ENCODE measurements at places on chromosomes 5 and 9.
A peak's percentile ranks its signal among the peaks of the same experiment; 100 is the strongest.

DNA sequence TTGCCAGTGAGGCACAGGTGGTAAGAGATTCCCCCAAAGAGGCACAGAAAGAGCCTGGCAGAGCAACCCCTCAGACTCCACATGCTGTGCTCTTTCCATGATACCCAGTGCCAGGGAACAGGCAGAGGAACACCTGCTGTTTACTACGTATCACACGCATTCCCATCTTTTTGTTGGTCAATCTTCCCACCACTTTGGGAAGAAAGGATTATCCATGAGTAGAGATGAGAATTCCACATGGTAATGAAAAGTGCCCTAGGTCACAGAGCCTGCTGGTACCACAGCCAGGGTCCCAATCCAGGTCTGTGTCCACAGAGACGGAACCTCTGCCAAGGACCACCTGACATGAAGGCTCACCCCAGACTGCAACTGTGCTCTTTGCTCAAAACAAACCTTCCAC is 86.6 kb downstream of the LHFPL2 start:
- DNase-seq = no peak

- no peak for DNase-seq
Measured at GRCh38 chr5:95068289-95068910, 216.5 kb downstream of the MCTP1 start.

GRCh38 chr5:135476615-135477581 is 24.7 kb upstream of the TIFAB start:
- no peak for DNase-seq

DNA sequence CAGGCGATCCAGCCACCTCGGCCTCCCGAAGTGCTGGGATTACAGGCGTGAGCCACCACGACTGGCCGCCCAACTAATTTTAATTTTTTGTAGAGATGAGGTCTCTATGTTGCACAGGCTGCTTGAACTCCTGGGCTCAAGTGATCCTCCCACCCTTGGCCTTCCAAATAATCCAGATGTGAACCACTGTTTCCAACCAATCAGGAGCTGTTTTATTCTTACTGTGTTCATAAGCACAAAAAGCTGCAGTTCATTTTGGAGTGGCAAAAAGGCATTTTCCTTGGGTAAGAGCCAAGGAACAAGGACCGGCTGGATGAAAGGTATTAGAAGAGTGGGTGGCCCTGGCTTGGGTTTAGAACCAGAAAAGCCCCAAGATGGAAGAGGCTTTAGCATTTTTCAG is 5.2 kb upstream of the SLC27A4 start:
- no peak for DNase-seq

- no peak for DNase-seq
Measured at GRCh38 chr9:27085456-27085855, 23.6 kb upstream of the TEK start.

- no peak for DNase-seq
Measured at GRCh38 chr5:175681045-175681967, 23.4 kb downstream of the HRH2 start.

- peak; percentile 89 for DNase-seq
Measured at GRCh38 chr5:61670941-61671340, 338.9 kb downstream of the ZSWIM6 start.

DNA sequence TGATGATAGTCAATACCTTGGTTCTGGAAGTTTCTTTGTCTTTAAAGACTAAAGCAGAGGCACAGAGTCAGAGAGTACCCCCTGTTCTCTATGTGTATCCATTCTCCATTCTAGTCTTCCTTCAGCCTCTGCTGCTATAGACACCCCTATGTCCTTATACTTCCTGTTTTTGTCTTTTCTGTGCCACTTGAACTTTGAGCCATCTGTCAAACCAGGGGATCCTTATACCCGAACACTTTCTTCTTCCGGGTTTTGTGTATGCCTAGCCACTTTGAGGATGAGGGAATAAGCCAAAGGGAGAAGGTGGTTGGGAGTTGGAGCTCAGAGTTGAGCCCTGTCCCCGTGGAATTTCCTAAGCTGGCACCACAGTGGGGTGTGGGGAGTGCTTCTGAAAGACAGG is 61.1 kb upstream of the IL6ST start:
- DNase-seq = no peak

DNA sequence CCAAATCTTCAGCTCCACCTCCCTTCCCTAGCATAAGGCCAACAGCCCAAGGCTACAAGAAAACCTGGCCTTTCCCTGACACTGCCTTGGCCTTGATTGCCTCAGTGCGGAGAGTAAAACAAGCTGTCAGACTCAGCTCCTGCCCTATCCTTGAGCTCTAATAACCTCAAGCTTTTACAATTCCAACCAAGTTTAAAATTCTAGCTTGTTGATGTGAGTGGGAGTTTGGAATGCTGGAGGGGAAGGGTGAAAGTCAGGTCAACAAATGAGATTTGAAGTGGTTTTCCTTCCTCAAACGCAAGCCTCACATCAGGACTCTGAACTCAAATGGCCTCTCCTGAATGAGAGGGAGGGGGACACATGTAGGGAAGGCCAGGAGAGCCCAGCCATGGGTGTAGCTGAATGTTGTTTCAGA is 197.0 kb upstream of the VLDLR start:
- no peak for DNase-seq

GRCh38 chr9:5820425-5820824 is 12.5 kb downstream of the ERMP1 start:
- DNase-seq = no peak

DNA sequence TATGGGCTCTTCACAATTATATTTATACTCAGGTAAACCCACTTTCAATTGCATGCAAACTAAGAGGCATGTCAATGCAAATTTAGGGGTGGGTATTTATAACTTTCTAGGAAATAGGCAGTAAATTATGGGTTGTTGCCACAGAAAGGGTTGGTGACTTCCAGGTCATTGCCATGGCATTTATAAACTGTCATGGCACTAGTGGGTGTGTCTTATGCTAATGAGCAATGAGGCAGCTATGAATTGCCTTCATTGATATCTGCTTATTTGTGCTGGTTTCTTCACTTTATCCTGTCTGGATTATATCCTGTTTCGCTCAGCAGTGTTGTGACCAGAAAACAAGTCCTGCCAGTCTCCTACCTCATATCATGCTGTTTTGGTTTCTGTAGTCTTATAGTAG is 597.3 kb upstream of the DAB2 start:
- DNase-seq = no peak

DNA sequence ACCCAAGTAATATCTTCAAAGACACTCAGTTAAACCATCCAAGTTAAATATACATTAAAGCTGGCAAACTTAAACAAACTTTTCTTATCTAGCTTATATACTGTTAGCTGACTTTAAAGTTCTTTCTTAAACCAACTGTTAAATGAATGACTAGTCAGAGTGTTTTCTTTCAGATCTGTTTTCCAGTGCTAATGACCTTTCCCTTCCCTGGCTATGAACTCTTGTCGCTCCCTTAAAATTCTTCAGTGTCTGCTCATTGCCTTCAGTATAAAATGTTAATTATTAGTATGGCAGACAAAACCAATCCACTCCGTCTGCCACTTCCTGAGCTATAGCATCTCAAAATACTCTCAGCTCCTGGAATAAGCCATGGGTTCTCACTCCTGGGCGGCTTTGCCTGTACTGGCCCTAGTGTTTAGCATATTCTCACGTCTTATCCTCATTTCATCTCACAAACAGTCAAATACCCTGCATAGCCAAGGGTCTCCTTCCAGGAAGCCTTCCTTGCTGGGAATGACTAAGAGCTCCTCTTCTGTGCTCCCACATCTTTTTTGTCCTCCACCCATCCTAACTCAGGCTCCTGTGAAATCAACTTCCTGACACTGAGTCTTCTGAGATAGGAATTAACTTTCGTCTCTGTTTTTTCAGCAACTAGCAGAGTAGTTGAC is 87.7 kb downstream of the VCAN start:
- DNase-seq = no peak

DNA sequence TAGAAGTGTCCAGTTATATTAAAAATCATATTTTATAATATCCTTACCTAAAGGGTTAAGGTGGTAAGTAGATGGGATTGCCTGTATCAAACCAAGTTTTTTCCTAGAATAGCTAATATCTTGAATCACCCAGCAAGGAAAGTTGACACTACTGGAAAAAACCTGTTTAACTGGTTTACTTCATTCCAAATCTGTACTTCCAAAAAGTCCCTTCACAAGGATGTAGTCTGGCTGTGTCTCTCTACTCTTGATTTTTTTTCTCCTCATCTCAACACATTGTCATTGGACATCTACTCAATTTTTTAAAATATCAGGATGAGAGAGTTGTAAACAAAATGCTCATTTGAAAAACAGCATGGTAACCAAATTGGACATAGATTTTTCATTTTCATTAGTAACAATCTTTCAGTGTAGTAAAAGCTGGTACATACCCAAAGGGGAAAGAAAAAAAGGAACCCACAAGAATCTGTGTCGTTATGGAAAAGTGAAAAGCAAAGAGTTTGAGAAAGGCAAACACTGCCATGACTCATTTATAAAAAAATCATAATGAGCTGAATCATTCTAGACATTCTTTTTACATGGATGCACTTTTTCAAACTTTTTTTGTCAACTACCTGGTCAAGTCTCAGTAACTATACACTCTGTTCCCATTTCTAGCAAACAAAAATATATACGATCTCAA is 173.5 kb downstream of the GLIS3 start:
- DNase-seq = no peak

DNA sequence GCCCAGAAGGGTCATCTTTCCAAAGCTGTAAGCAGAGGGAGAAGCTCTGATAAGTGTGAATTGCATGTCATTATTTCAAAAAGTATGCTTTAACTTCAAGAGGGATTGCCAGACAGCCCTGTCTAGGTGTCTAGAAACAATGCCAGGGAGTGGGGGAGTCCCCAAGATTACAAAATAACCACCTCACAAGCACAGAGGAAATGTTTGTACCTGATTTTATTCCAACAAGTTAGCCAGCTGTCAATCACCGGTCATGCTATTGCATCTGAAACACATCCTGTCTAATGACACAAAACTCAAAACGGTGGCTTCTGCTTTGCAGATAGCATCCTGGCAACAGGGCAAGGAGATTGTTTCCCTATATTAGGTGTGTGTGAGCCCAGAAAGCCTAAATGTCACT is 154.2 kb upstream of the WWC1 start:
- no peak for DNase-seq

DNA sequence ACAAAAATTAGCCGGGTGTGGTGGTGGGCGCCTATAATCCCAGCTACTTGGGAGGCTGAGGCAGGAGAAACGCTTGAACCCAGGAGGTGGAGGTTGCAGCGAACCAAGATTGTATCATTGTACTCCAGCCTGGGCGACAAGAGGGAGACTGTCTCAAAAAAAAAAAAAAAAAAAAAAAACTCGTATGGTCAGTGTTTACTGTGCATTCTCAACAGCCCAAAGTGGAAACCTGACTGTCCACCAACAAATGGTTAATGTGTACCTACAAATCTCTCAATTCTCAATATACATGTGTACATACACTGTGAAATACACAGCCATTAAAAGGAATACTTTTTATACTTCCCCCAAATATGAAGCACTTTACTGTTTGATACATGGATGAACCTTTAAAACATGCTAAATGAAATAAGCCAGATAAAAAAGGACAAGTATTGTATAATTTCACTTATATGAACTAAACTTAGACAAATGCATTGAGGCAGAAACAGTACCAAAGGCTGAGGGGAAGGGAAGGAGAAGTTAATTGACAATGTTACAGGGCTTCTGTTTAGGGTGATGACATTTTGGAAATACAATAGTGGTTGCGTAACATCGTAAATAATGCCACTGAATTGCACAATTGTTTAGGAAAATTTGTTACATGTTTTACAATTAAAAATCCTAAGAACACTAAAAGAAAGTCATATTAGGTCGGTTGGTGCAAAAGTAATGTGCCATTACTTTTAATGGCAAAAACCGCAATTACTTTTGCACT is 16.5 kb downstream of the DNAJA1 start:
- no peak for DNase-seq

DNA sequence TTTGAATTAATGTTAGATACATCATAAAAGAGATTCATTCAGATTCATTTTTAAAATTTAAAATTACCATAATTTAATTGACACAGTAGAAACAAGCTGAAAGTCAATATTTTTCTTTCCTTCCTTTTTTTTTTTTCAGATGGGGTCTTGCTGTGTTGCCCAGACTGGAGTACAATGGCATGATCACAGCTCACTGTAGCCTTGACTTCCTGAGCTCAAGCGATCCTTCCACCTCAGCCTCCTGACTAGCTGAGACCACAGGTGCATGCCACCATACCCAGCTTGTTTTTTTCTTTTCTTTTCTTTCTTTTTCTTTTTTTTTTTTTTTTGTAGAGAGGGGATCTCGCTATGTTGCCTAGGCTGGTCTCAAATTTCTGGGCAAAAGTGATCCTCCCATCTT is 131.6 kb upstream of the TBCA start:
- no peak for DNase-seq

- no peak for DNase-seq
Measured at GRCh38 chr5:151490627-151491026, 43.2 kb downstream of the SLC36A1 start.

DNA sequence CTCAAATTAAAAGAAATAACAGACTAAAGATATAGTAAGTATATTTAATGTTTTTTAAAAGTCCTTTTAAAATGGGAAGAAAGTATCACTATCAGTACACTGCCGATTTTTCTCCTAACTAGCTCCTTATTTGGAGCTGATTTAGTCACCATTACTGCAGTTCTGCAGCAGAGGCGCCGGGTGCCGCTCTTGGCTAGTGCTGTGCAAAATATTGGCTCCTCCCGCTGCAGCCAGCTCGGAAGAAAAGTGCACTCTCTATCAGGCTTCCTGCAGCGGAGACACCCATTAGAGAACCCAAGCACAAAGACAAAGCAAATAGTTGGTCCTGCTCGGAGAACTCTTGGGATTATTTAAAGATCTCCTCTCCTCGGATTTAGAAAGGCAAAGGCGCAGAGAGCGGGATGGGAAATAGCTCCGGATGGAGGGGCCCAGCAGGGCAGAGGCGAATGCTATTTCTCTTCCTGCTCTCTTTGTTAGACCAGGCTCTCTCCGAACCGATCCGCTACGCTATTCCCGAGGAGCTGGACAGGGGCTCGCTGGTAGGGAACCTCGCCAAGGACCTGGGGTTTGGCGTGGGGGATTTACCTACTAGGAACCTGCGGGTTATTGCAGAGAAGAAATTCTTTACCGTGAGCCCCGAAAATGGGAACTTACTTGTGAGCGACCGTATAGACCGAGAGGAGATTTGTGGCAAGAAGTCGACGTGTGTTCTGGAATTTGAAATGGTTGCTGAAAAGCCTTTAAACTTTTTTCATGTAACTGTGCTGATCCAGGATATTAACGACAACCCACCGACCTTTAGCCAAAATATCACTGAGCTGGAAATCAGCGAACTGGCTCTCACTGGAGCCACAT is at the start of gene PCDHGB3:
Gene PCDHGB3 (plus strand): TSS at position 249 of the 855 bp plus-strand sequence. CDS start 153 bp downstream, at position 402.
- no peak for DNase-seq

- DNase-seq = peak; percentile 55
Measured at GRCh38 chr9:132901858-132902831, 23.4 kb downstream of the SPACA9 start.

- no peak for DNase-seq
Measured at GRCh38 chr9:134787601-134788531, 92.7 kb upstream of the FCN2 start.

GRCh38 chr5:81820318-81820636 is 69.4 kb upstream of the SSBP2 start:
- DNase-seq = no peak

GRCh38 chr5:179816401-179816795 is 4.3 kb upstream of the SQSTM1 start:
- no peak for DNase-seq

- no peak for DNase-seq
Measured at GRCh38 chr5:137737349-137738131, 1.7 kb upstream of the KLHL3 start.
